ENCODE measurements at places on chromosomes 11 and 22.
A peak's percentile ranks its signal among the peaks of the same experiment; 100 is the strongest.

GRCh38 chr22:29658176-29658575 is 54.7 kb downstream of the NF2 start:
- DNase-seq: no peak

DNA sequence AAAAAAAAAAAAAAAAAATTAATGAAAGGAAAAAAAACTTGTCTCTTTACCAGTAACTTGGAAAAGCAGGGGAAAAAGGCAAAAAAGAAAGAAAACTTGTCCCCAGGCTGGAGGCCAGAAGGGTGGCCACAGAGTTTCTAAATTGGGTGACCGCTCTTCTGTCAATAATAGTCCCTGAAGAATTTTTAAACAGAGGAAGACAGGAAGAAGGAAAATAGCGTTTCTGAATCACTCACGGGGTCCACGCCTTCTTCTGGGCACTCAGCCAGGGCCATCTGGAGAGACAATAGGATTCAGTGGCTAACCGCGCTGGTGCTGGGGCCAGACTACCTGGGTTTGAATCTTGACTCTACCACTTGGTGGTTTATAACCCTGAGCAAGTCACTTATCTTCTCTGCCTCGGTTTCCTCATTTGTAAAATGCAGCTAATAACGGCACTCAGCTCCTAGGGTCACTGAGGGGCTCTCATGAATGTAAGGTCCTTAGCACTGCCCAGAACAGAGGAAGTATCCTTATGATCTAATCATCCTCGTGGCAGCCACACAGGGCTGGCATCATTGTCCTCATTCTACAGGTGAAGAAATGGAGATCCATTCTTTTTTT is 7.0 kb downstream of the C11orf86 start:
- no peak for DNase-seq

GRCh38 chr11:12942157-12942556 is 67.0 kb upstream of the RASSF10 start:
- DNase-seq: no peak

GRCh38 chr11:18135308-18135707 is 2.9 kb downstream of the MRGPRX3 start:
- no peak for DNase-seq

- no peak for DNase-seq
Observed at GRCh38 chr11:67558084-67558772, 25.4 kb upstream of the GSTP1 start.

DNA sequence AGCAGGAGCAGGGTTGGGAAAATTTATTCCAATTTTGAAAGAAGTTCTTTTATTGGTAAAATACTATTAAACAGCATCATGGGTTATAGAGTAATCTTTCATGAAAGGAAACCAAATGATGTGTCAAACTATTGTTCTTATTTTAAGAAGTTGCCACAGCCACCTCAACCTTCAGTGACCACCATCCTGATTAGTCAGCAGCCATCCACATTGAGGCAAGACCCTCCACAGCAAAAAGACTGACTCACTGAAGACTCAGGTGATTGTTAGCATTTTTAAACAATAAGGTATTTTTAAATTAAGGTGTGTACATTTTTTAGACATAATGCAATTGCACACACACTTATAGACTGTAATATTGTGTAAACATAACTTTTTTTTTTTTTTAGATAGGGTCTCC is 3.7 kb upstream of the HEPHL1 start:
- DNase-seq: no peak

DNA sequence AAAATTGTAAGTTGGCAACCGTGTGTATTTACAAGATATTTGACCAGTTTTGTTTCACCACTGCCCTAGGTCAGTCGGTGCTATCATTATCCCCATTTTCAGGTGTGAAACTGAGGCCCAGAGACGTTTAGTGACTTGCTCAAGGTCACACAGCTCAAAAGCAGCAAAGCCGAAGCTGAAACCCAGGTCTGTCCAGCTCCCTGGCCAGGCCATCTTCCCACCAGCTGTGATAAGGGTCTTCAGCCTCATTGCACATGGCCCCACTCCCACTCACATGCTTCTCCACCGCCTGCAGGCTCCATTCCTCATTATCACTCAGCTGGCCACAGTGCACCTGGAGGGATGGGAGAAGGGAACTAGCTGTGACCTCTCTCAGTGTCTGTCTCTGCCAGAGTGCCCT is 83.2 kb downstream of the PDE2A start:
- DNase-seq: no peak

DNA sequence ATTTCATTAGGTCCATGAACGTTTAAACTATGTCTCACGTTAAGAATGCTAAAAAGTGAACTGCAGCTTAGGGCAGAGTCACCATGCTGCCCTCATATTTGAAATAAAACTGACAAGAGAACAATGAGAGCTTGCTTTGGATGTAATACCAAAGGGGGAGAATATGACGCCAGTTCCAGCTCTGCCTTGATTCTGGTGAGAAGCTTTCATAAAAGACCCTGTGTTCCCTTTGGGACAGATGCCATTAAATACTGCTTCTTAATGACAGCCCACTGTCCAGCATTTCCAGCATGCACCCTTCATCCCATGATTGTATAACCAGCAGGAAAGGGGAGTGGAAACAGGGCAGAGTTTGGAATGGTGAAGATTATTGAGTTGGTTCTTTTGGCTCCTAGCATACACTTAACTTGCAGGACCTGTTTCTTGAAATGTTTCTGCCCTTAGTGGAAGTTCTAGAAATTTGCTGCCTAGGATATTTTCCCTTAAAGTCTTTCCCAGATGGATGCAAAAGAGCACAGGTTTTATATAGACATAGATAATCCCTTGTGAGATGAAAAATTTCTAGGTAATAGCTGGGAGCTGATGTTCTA is 139.3 kb upstream of the LDLRAD3 start:
- no peak for DNase-seq

- DNase-seq: no peak
Observed at GRCh38 chr11:104033134-104033533, 3.3 kb upstream of the DDI1 start.

GRCh38 chr11:103798446-103798845 is 238.0 kb upstream of the DDI1 start:
- DNase-seq: no peak

DNA sequence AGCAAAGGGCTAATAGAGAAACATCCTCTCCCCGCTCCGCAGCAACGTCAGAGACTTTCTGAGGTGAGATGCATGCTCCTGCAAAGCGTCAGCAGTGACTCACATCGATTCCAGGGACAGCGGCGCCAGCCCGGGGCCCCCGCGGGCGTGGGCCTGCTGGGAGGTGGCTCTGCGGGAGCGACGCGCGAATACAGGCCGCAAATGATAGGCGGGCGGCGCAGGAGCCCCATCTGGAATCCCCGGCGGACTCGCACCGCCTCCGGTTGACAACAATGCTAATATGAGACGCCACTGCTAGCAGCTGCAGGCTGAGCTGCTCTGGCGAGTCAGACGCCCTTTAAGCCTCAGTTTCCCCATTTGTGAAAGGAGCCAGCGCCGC is 557 bp downstream of the RANGAP1 start:
- peak; percentile 87 for DNase-seq

Data from activated CD4-positive, alpha-beta T cell treated with anti-CD3 and anti-CD28 coated beads, Interleukin-2, amount 50 U/mL, for 4 hours (primary cell).